Astrocyte of the spinal cord (primary cell): ENCODE measurements at places on chromosomes 11 and 22.

GRCh38 chr11:11789735-11790369, 51.9 kb upstream of the USP47 start:
- DNase-seq = peak; percentile 19

DNA sequence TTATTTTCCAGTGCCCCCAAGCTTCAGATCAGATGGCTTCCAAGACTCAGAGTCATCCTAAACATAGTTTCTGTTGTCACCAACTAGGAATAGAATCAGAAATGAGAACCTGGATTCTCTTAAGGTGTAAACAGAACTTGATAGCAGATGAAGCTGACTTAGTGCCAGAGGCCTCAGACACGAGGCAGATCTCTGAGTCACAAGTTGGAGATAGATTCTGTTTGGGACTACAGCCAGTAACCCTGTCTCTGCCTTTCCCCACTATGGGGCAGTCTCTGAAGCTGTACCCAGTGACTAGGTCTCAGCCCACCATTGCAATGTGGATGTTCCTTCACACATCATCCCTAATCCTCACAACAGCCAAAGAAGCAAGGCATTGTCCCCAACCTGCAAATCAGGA, 25.4 kb downstream of the NEU3 start:
- DNase-seq = peak; percentile 63

- DNase-seq = no peak
Measured at GRCh38 chr11:63099555-63099954, 44.5 kb downstream of the SLC22A24 start.

DNA sequence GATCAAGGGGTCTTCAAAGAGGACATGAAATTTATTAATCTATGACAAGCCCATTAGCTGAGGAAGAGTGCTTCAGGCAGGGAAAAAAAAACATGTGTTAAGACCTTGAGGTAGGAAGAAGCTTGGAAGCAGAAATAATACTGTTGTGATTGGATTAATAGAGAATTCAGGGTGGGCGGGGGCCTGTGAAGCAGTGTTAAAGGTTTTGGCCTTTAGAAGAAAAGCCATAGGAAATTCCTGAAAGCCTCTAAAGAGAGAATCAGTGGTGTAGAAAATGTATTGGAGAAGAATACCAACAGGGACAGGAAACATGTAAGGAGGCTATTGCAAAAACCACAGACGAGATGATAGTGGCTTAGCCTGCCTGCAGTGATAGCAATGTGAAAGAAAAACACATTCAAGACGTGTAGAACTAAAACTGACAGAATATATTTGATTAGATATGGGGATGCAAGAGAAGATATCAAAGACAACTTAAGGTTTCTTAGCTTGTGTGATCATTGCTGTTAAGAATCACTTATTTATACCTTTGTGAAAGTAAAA, 404.4 kb upstream of the ANO3 start:
- peak; percentile 2 for DNase-seq

DNA sequence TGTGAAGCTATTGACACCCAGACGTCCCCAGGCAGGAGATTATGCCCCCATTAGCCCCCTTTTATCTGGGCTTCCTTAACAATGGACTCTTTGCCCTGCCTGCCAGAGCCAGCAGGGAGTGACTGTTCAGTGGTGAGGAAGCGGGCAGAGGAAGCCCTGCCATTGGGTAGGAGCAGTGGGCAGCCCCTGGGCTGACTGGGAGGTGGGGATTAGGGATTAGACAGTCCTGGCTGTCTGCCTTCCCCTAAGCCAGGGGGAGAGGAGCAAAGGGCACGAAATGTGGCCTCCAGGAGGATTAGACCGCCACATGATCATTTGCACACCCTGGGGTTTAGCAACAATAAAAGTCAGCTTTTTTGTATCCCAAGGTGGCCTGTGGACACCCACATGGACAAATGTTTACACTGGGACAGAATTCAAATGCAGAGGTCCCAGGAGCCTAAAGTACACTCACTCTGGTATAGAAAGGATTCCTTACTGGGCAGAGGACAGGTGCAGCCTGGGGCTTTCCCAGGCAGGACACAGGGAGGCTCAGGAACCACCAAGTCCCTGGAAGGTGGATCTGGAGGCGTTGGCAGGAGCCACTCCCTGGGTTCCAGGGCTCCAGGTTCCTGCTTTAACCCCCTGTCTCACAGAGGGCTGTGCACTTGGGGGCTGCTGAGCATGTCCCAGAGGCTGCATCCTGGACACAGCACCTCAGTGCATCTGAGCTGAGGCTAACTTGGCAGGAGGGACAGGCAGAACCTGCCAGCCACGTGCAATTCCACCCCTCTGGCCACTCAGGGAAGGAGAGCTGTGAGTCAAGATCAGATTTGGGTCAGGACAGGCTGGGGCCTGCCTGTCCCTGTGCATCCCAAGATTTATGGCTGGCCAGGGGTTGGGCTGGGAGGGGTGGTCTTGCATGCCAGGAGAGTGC, 2.1 kb downstream of the PNPLA3 start:
- no peak for DNase-seq

DNA sequence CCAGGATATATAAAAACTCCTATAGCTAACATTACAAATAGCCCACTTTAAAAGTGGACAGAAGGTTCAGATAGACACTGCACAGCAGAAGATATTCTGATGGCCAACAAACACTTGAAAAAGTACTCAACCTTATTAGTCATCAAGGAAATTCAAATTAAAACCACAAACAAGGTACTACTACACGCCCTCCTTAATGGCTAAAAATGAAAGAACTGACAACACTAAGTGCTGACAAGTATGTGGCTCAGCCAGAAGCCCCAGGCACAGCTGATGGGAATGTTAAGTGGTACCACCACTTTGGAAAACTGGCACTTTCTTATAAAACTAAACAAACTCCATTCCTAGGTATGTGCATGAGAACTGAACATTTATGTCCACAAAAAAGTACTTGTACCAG, 320.1 kb downstream of the TBC1D22A start:
- DNase-seq = no peak

DNA sequence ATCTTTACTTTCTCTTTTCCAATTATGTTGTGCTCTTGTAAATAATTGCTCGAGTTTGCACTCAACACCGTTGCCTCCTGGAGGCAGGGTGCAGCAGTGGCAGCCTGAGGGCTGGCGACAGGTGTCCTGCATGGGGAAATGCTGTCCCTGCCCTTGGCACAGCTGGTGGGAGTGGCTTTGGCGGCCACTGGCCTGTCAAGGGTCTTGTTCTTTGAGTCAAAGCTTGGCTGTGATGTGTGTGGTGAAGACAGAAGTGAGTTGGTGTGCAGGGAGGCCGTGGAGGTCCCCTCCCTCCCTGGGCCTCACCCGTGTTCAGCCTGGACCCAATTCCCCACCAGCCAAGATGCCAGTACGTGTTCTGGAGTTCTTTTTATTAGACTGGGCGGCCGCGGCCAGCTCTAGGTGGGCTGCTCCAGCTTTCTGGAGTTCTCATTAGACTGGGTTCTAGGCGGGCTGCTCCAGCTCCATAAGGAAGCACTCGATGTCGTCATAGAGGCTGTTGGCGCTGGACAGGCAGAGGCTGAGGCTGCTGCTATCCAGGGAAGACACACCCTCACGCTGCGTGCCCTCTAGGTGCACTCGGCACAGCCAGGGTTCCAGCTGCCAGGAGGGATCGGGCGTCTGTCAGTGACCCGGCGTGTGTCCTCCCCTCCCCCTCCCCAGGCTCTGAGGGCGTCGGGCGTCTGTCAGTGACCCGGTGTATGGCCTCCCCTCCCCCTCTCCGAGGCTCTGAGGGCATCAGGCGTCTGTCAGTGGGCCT, 3.4 kb downstream of the IRF7 start:
- DNase-seq = no peak

DNA sequence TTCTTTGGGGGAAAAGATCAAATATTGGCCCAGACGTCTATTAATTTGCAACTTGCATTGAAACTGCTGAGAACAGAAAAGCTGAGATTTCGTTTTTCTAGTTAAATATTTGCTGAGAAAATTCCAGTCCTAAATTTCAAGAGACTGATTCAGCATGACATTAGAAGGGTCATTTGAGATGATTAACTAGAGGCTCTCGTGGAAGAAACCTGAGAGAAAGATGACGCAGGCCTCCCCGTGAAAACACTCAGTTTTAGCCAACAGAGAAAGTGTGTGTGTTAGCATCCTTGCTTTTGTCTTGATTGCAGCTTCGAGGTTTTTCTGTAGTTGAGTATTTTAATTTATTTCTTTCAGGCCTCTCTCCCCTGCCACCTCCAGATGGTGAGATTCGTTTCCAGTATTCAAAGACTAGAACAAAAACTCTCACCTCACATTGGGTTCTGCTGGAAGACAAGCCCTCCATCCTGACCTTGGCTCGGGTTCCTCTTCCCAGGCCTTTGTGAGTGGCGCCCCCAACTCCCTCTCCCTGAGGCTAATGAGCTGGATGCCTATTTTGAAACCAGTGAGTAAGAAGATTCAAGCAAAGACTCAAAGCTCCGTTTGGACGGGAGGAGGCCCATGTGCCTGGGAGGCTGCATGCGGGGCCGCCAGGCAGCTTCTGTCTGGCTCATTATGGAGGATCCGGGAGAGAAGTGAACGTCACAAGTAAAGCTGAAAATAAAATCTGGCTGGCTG, 52.4 kb downstream of the CELSR1 start:
- DNase-seq = peak; percentile 56

- DNase-seq = no peak
Measured at GRCh38 chr11:75338516-75339208, 12.8 kb downstream of the ARRB1 start.

DNA sequence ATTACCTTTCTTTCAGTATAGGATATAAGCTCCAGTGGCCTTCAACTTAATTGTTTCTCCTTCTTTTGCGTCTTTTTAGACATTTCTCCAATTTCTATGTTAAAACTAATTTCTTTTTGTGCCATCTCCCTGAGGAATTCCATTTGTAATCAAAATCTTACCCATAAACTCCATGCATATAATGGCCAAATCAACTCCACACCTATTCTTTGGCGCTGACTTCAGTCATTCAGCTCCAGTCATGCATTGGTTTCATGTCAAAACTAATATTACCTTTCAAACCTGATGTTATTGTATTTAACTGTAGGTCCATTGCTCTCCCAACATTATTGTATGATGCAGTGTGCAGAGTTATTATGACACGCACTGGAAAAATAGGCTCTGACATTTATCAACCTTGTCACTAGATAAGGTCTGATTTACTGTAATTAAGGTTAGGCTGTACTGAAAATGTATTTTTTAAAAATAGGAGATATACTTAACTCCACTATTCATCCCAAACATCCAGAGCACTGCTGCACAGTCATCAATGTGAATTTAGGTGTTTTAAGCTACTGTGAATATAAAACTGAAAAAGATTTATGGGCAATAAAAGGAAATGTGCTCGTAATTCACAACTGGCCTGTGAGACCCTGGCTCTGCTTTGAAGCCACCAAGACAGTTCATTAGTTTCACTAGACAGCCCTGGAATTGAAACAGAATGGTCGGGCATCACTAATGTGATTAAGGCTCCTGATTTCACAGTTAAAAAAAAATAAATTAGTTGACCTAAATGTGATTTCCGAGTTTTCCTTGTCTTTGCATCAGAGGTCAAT, 180.6 kb upstream of the GRIA4 start:
- no peak for DNase-seq

GRCh38 chr11:85805387-85805786, 5.6 kb downstream of the SYTL2 start:
- peak; percentile 39 for DNase-seq

DNA sequence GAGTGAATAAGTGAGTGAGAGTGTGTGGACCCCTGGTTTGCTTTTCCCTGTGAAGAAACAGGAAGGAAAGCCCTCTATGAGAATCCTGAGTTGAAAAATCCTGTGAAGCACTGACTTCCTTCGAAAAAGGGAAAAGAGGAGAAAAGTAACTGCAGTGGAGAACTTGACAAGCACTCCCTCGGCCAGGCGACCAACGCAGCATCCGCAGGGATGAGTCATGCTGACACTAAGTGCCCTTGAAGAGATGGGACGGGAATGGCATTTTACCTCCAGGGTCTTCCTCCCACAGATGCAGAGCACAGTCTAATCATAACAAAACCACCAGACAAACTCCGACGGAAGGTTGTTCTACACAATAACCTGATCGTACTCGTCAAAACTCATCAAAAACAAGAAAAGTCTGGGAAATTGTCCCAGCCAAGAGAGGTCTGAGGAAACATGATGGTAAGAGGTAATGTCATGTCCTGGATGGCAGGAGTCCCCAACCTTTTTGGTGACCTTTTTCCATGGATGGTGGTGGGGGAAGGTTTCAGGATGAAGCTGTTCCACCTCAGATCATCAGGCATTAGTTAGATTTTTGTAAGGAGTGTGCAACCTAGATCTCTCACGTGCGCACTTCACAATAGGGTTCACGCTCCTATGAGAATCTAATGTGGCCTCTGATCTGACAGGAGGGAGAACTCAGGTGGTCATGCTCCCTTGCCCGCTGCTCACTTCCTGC, 132.2 kb upstream of the B3GAT1 start:
- no peak for DNase-seq

DNA sequence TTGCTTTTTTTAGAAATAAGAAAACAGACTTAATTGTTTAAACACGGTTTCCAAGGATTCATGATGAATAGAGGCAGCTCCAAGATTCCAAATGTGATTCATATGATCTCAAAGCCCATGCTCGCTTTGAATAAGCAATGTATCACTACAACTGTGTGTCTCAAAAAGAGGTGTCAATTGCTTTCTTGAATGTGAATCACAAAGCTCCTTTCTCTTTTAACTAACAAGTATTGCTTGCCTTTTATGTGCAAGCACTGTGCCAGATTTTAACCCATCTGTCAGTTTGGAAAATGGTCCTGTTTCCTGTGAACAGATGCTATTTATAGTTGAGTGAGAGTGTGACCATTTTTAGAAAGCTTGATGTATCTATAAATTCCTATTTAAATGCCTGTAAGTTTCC, 6.5 kb downstream of the OOSP1 start:
- DNase-seq = no peak

DNA sequence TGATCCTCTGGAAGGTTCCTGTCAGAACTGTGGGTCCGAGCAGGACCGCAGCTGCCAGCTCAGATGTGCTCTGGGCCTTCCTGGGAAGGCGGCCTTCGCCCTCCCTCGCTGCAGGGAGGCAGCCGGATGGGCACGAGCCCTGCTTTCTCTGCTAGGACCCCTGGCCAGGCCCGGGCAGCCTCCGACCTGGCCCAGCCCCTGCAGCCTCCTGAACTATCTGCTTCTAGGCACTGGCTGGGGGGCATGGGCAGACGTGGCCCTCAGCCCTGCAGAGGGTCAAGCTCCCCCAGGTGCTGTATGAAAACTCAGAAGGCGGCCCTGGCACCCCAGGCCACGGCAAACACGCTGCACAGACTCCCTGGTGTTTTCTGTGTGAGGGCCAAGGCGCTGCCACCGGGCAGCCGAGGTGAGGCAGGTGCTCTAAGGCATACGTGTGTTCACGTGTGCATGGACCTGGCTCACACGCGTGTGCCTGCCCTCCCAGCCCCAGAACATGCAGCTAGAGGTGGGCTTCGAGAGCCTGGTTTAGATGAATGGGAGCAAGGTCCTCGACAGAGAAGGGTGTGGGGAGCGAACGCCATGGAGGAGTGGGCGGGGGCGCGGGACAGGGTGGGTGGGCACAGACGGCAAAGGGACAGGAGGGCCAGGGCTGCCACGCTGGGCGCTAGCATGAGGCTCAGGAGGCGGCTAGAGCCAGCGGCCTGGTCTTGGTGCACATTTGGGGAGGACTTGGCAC, 4.3 kb downstream of the LRFN4 start:
- no peak for DNase-seq

GRCh38 chr11:79834015-79834414, 393.2 kb upstream of the TENM4 start:
- no peak for DNase-seq
